ENCODE measurements at places on chromosomes 5 and 9.

- no peak for DNase-seq
Measured at GRCh38 chr5:172746725-172747124, 24.3 kb downstream of the DUSP1 start.

DNA sequence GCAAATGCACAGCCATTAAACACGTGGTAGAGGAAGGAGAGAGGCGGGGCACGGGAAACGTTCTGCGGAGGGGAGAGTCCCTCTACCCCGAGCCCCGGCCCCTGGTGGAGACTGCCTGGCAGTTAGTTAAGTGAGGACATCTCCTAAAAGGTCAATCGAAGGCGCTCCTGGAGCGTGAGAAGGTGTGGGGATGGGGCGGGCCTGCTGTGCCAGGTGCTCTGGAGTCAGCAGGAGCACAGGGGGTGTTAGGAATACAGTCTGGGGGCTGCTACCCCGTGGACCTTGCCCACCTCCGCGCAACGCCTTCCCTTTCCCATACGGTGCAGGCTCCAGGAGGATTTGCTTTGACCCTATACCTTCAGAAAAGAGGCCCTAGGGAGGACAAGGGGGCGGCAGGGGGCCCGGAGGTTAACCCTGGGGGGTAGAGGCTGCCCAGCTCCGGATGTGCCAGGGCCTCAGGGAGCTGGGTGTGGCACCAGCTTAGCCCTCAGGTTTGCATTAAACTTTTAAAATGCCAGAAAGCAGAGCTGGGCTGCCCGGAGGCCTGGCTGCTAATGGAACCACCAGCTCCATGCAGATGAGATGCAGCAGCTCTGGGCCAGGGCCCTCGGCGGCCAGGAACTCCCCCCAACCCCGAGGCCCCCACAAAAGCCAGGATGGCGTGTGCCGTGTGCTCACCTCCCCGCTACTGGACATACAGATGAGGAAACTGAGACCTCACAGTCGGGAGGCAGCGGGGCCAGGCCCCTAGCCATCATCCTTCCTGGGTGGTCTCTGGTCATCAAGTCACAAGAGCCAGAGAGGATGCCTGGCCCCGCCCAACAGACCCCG is 39.2 kb downstream of the NACC2 start:
- DNase-seq, result no peak

DNA sequence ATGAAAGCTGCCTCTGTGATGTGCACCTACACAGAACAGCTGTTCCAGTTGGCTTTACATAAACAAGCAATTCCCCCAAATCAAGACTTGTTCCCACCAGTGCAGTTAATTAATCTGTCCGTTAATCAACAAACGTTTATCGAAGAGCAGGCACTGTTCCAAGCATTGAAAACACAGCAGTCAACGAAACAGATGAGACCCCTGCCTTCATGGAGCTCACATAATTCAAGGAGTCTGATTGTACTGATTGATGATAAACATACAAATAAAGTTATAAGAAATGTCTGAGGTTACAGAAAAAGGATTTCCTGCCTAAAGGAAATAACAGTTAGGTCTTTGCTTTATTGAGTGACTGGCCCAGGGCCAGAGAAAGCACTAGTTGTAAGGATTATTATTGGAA is 26.2 kb upstream of the PCSK5 start:
- no peak for DNase-seq

DNA sequence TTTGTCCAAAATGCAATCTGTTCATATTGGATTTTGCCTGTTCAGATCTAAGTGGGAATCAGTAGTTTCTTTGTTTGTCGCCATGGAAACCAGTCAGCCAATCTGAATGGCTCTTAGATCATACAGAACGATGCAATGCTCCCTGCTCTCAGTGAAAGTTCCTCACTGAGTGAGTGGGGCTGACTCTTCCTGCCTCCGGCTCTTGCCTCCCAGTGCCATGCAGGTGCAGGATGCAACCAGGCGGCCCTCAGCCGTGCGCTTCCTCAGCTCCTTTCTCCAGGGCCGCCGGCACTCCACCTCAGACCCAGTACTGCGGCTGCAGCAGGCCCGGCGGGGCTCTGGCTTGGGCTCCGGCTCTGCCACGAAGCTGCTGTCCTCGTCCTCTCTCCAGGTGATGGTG is at the start of gene PTPDC1:
TSS of gene PTPDC1 (plus strand) at position 151 of the 400 bp plus-strand sequence. CDS start at position 218, 67 bp downstream.
- peak; percentile 62 for DNase-seq

- DNase-seq, result no peak
Measured at GRCh38 chr9:92332577-92333281, 7.0 kb downstream of the CENPP start.

DNA sequence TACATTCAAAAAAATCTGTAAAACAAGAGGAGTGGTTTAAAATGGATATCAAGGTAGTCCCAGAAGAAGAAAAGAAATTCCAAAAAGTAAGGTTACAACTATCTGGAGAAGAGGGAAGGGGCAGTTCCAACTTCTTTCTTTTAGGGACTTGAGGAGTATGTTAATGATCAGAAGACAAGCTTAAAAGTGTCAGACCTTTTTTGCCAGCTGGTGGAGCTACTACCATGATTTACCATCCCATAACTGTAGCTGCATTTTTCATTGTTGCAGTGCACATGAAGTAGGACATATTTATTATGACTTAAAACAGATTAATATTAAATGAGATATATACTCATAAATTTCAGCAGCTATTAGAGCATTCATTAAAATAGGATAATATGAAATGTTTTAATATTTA is 158.5 kb upstream of the RGS7BP start:
- DNase-seq, result peak; percentile 36

- DNase-seq, result peak; percentile 10
Measured at GRCh38 chr5:160311491-160312133, 752 bp downstream of the CCNJL start.

Measured in SK-MEL-5 (cell line).